ENCODE measurements at places on chromosomes 5 and 9.

DNA sequence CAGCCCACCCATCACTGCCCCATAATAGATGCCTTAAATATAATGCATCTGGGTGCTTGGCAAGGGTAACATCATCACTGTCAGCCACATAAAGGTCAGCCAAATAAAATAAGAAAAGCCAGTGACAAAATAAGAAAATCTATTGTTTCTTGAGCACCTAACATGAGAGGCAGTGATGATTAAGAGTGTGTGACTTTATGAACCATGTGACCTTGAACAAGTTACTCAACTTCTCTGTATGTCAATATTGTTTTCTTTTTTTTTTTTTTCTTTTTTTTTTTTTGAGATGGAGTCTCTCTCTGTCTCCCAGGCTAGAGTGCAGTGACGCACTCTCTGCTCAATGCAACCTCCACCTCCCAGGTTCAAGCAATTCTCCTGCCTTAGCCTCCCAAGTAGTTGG, 98.7 kb downstream of the CDK5RAP2 start:
- DNase-seq: no peak

DNA sequence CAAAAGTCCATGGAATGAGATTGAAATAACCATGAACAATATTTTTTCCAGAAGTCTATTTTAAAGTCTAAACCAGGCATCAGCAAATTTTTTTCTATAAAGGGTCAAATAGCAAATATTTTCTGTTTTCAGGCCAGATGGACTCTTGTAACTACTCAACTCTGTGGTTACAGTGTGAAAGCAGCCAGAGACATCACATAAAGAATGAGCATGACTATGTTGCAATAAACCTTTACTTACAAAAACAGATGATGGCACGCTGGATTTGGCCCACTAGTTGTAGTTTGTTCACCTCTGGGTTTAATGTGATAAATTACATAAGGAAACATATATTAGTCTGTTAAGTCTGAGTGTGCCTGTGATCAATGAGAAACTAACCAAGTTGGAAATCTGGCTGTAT, 319.2 kb downstream of the TRPM3 start:
- peak; percentile 16 for DNase-seq

DNA sequence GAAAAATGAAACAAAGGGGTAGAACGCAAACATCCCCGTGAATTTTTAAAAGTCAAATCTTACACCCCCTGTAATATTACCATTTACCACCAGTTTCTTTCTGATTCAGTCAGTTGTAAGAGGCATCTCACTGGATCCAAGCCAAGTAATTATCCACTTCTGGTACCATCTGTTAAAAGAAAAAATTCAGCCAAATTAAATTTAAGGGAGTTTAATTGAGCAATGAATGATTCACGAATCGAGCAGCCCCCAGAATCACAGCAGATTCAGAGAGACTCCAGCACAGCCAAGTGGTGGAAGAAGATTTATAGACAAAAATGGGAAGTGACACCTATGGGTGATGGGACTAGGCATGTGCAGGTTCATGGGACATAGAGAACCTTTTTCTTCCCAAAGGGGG, 29.9 kb upstream of the MTMR12 start:
- no peak for DNase-seq

DNA sequence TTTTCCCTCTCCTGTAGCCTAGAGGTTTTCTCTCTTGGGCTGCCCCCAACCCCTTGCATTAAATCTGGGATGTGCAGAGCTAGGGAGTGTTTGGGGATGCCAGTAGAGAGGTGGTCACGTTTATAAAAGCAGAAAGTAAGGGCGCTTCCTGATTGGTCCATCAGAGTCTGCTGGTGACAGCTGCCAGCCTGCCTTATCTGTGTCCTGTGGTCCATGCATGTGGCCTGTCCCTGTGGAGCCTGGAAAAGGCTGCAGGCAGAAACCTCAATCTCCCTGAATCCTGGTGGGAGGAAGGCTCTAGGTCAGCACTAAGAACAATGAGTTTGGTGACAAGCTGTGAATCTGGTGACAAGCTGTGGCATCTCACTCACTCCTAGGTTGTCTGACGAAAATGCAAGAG, 42.2 kb downstream of the ARHGEF37 start:
- DNase-seq: no peak

GRCh38 chr5:172642486-172642885, 1.4 kb downstream of the NEURL1B start:
- DNase-seq: no peak

DNA sequence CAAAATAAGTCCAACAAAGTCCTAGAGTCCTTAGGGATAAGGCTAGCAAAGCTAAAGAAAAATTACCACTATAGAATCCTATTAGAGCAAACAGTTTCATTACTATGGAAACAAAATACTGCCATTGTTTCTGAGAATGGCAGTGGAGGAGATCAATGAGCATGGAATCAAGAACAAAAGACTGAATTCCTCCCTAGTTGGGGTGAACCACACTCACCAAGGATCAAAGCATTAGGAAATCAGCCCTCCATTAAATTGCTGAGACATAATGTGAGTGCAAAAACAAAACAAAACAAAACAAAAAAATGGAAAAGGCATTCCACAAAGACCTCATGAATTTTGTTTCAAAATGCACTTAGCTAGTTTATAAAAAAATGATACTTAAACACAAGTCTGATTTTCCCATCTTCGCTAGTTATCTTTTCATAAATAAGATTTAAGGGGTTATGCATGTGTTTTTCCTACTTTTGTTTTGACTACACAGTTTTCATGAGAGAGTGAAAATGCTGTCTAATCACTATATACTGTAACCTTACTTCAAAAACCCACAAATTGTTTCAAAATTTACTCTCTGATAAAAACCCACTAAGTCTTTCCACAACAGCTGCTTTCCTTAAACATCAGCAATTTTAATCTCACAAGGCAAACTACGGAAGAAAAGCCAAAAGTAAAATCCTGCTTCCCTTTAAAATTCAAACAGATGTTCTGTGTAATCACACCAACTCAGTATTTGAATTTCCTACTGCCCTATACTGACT, 9.7 kb downstream of the SERINC5 start:
- DNase-seq: peak; percentile 60

GRCh38 chr5:41843456-41844370, 26.5 kb downstream of the OXCT1 start:
- peak; percentile 56 for DNase-seq

DNA sequence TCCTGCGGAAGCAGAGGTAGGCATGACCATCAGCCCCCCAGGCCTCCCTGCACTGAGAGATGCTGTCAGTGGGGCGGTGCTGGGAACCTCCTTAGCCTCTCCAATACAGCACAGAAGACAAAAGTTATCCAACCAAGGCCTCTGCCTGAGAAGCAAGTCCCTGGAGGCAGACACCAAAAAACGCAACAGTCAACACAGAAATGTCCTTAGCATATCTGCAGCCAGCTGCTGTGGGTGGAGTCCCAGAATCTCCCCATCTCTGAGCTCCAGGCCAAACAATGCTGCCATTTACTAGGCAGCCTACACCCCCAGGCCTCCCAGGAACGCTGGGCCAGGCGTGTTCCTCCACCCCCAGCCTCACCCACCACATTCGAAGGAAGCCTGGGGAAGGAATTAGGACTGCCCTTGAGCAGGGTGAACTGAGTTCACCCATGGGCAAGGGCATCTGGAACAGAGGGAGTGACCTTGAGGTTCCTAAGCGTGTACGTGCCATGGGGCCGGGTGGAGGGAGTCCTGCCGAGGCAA, 43.7 kb downstream of the STK10 start:
- DNase-seq: peak; percentile 38

Measured in AG20443 (cell line).